ELR (cell line): ENCODE measurements at places on chromosomes 6 and 20.

DNA sequence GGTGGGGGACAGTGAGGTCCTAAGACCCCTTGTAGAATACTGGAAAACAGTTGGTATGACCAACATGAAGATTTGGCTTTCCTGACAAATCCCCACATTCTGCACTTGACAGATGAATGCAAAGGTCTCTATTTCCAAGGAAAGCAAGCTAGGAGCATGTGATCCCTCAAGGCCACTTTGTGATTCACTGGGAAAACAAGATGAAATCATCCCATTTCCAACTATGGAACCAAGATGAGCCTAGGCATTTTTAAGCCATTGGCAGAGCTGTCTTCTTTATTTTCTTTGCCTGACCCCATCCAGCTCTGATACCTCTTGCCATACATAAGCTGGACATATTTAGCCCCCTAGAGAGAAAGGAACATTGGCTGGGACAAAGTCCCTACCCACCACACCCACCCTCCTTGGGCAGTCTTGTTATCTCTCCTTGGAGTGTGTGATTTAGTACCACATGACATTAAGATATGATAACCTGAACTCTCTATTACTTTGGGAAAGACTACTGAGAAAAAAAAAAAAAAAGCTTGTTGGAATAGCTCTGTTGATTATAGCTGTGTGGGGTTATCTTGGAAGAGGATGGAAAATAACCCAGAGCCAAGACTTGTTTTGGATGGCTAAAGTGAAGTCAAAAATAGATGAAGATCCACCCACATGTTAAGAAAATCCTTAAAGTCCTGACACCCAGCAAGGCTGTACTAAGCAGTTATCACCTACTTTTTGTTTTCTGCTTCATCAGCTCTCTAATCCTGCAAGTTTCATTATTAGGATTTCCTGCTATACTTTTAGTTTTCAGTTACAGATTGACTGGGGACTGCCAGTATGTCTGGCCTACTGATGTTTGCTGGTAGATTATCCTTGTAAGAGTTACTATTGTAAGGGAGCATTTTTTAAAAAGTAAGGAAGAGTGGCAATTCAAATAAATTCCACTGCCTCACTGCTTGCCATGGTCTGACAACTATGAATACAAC is 90.1 kb upstream of the PREP start:
- DNase-seq, result no peak

- DNase-seq, result no peak
Measured at GRCh38 chr20:61045876-61046585, 206.0 kb upstream of the CDH4 start.

DNA sequence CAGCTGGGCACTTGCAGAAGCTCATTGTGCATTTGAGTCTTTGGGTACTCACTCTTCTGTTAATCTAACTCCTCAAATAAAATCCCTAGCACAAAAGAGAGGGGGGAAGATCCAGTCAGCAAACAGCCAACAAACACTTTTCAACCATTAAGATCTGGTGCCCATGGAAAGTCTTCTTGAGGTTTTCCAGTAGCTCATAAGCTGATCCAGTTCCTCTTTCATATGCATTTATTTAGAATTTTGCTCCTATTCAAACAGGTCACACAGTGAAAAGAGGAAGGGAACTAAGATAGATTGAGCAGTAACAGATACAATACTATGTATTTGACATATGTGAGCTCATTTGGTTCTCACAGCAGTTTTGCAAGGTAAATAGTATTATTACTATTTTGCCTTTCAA is 38.6 kb downstream of the HLA-DPB1 start:
- no peak for DNase-seq

GRCh38 chr6:29839917-29840316 is 12.3 kb downstream of the HLA-G start:
- DNase-seq, result no peak

DNA sequence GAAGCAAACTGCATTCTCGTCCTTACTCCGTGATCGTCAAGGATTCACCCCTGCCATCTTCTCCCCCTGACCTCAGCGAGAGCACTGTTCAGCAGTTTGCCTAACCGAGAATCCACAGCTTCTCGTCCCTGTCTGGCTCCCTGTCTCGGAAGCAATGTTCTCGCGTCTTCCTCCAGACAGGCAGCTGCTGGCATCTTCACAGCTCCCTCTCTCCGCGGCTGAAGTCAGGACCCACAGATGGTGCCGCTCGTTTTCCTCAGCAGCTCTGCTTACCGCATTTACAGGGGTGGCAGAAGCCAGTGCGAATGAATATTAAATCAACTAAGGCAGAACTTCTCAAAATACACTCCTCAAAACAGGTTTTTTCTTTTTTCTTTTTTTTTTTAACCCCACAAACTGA is 18.9 kb upstream of the SLC22A2 start:
- DNase-seq, result no peak

GRCh38 chr6:45027126-45027525 is 301.0 kb upstream of the RUNX2 start:
- DNase-seq, result no peak

DNA sequence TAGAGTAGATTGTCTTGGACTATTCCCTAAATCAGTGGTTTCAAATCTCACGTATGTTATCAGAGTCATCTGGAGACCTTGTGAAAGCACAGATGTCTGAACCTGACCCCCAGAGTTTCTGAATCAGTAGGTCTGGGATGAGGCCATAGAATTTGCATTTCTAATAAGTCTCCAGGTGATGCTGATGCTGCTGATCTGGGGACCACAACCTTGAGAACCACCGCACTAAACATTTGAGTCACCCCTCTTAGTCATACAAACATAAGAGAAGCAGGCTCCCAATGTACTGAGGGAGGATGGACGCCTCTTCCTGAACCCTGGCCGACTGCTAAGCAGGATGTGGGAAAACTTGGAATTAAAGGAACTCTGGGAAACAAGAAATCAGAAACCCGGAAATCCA is 187.8 kb upstream of the PRDM1 start:
- DNase-seq, result peak; percentile 98

GRCh38 chr20:1827974-1828785 is 67.0 kb upstream of the SIRPA start:
- DNase-seq, result peak; percentile 40
